ENCODE measurements at places on chromosomes 4 and X. TPM values are rescaled to one million over a fixed set of nuclear protein-coding genes. Genes with fewer than 3 reads are reported as not detected.
A peak's percentile ranks its signal among the peaks of the same experiment; 100 is the strongest.

DNA sequence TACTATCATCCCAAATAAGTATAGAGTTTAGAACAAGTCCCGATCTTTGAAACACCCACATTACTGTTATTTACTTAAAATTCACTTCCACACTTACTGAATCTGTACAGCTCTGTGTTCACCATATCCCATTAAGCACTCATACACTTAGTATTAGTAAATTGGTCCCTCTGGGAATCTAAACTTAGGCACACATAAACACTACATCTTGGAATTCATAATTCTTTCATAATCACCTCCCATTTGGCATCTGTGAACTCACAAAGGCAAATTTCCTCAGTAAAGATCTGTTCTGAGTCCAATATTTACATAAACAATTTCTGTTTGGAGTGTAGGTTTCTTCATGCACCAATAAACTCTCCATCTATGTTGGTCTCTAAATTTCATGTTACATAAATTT, 52.6 kb upstream of the PPARGC1A start:
- peaks cover 6% of the 10 kb centered on the region for H3K27me3 ChIP-seq
- H3K4me3 ChIP-seq, result no peak overlapping the region
- H3K4me1 ChIP-seq, result no peaks in the 10 kb centered on the region
- H3K36me3 ChIP-seq, result no peaks in the 10 kb centered on the region
- no peak for DNase-seq

DNA sequence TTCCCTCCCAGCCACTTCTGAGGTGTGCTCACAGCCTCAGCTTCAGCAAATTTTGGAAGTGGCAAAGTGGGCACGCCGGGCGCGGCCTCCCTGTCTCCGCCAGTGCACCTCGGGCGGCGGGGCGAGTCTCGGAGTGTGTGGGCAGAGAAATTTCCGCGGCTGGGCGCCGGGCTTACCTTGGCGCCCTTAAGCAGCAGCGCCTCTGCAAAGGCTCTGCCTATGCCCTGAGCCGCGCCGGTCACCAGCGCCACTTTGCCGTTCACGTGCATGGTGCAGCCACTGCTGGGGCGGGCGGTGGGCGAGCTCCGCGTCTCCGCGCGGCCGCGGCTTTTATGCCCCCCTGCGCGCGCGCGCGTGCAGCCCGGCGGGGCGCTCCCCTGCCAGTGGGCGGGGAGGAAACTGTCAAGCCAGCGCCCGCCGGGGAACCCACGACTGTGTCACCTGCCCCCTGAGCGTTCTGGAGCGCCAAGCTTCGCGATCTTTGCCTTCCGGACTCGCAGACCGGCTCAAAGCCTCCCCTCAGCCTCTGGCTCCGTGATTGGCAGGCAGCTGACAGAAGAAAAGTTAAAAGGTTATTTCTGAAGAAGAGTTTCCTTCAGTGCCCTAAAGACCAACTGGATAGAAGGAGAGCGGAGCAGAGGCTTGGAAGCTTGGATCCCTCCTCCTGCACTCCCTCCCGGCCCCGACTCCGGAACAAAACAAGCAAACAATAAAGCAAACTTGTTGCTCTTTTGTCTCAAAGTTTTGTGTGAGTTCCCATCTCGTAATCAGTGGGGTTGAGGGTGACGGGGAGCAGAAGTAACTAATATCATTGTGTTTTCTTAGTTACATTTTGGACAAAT, at the start of gene HPGD:
Gene HPGD (minus strand): TSS at position 306 of the 842 bp plus-strand sequence. CDS start 37 bp downstream, at position 269.
- DNase-seq, result peak; percentile 78
- H3K36me3 ChIP-seq, result no peaks in the 10 kb centered on the region
- peaks cover 24% of the 10 kb centered on the region for H3K27me3 ChIP-seq
- peak within 1 kb of the TSS; percentile 70 for H3K4me3 ChIP-seq
- H3K27ac ChIP-seq, result peak within 1 kb of the TSS; percentile 51

DNA sequence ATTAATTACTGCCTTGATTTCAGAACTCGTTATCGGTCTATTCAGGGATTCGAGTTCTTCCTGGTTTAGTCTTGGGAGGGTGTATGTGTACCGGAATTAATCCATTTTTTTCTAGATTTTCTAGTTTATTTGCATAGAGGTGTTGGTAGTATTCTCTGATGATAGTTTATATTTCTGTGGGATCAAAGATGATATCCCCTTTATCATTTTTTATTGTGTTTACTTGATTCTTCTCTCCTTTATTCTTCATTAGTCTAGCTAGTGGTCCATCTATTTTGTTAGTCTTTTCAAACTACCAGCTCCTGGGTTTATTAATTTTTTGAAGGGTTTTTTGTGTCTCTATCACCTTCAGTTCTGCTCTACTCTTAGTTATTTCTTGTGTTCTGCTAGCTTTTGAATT, 32.1 kb downstream of the CDX4 start:
- no peak overlapping the region for H3K4me3 ChIP-seq
- H3K4me1 ChIP-seq, result no peaks in the 10 kb centered on the region
- no peak overlapping the region for H3K27ac ChIP-seq
- DNase-seq, result no peak
- H3K36me3 ChIP-seq, result no peaks in the 10 kb centered on the region

DNA sequence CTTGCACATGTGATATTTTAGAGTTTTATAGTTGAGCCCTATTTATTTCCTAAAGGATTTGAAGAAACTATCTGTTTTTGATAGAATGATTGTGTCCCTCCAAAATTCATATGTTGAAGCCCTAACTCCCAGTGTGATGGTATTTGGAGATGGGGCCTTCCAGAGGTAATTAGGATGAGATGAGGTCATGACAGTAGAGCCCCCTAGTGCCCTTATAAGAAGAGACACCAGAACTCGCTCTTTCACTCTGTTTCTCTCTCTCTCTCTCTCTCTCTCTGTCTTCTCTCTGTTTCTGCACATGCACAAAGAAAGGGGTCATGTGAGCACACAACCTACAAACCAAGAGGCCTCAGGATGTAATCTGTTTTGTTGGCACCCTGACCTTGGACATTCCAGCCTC, 921.9 kb upstream of the DIAPH2 start:
- H3K36me3 ChIP-seq, result no peaks in the 10 kb centered on the region
- no peaks in the 10 kb centered on the region for H3K27me3 ChIP-seq
- H3K4me3 ChIP-seq, result no peak overlapping the region
- no peaks in the 10 kb centered on the region for H3K4me1 ChIP-seq

The CCDC160 gene
- total RNA-seq, result not detected

The LRIT3 gene
- 0.19 TPM for total RNA-seq
